GM04503 (cell line): ENCODE measurements at places on chromosomes 3 and 15.

GRCh38 chr3:160831401-160831800 is 75.4 kb downstream of the PPM1L start:
- DNase-seq = no peak

GRCh38 chr3:72318504-72319193 is 529.6 kb downstream of the SHQ1 start:
- no peak for DNase-seq

- DNase-seq = peak; percentile 37
Measured at GRCh38 chr3:27596334-27596841, 112.2 kb upstream of the SLC4A7 start.

GRCh38 chr3:111531446-111531845 is 10.6 kb upstream of the CD96 start:
- peak; percentile 34 for DNase-seq

- DNase-seq = no peak
Measured at GRCh38 chr15:68450192-68450591, 18.2 kb upstream of the ITGA11 start.

GRCh38 chr3:57130571-57131209 is 34.5 kb downstream of the IL17RD start:
- DNase-seq = no peak

DNA sequence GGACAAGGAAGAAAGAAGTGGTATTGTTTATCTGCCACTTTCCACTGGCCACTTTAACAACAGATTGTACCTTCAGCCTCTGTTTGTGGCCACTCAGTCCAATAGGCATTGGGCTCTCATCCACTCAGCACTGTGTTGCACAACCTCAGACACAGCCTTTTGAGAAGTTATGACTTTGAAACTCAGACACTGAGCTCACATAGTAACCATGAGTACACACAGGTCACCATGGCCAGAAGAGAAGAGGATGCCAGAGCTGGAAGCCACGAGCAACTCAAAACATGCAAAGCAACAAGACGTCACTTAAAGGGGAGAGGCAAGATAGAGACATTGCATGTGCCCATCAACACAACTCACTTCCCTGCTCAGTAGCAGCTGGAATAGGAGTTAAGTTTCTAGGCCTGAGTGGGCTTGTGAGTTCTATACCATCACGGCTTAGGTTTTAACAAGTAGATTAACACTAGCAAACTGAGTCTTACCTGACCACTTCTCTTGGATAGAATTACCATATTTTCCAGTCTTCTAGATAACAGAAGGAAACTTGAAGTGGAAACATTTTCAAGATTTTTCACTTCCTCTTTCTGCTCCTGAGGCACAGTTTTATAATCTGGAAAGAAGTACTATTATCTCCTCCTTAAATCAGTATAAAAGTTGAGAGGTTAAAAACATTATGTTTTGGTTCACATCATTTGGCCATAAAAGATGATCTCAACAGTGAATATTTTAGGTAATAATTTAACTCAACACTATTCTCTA is 103.5 kb downstream of the IMPG2 start:
- DNase-seq = peak; percentile 90

GRCh38 chr15:44532689-44533088 is 4.3 kb upstream of the EIF3J start:
- no peak for DNase-seq

DNA sequence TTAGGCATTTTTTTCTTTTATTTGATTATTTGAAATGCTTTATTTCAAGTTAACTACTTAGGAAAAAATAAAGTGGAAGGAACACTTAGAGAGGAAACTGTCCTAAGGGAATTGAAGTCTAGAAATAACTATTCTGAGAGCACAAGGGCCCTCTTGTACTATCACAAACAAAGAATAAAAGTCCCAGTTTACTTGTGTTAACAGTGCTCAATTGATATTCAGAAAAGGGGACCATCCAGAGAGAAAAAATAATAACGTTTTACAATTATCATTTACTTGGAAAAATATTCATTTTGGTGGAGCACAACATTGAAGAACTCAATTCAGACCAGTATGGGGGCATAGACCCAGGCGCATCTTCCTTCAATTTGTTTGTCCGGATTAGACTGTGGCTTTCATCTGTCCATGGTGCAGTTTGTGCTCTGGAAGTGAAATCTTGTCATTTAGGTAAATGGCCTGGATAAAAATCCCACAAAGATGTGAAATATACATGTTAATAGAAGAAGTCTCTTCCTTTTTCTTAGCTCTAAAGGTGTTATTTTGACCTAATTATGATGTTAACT is 54.5 kb upstream of the SAMMSON start:
- no peak for DNase-seq

GRCh38 chr3:193716150-193716549 is 123.1 kb downstream of the OPA1 start:
- no peak for DNase-seq

DNA sequence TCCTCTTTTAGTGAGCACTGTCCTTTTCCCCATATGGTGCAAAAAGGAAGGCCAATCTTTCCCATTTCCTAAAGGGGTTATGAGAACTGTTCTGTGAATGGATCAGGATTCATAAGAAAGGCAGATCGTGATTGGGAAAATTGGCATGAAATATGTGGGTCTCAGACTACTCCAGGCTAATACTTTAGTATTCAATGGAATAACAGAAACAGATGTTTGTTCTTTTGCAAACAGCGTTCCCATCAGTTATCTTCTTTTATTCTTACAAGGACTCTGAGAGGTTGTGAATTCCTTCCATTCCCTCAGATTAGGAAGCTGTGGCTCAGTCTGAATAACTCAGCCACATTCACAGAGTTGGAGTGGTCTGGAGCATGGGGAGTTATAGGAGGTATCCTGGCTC is 51.3 kb upstream of the MTMR10 start:
- DNase-seq = no peak

- DNase-seq = peak; percentile 47
Measured at GRCh38 chr3:194682694-194683310, 2.9 kb upstream of the FAM43A start.

GRCh38 chr3:72418244-72418643 is 430.0 kb downstream of the SHQ1 start:
- no peak for DNase-seq

DNA sequence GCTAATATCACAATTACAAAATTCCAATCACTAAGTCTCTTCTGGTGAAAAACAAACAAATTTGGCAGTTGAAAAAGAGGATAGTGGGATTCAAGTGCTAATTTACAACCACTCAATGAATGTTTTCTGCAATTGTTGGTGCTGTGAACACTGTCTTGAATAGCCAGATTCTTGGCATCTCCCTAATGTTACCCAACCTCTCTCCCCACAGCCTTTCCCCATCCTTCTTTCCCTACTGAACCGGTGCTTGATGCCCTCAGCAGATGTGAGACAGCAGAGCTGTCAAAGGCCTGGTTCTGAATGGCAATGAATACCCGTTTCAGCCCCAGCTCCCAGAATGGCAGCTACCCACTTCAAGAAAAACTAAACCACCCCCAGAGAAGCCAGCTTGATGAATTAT is 22.5 kb upstream of the BHLHE40 start:
- DNase-seq = no peak

DNA sequence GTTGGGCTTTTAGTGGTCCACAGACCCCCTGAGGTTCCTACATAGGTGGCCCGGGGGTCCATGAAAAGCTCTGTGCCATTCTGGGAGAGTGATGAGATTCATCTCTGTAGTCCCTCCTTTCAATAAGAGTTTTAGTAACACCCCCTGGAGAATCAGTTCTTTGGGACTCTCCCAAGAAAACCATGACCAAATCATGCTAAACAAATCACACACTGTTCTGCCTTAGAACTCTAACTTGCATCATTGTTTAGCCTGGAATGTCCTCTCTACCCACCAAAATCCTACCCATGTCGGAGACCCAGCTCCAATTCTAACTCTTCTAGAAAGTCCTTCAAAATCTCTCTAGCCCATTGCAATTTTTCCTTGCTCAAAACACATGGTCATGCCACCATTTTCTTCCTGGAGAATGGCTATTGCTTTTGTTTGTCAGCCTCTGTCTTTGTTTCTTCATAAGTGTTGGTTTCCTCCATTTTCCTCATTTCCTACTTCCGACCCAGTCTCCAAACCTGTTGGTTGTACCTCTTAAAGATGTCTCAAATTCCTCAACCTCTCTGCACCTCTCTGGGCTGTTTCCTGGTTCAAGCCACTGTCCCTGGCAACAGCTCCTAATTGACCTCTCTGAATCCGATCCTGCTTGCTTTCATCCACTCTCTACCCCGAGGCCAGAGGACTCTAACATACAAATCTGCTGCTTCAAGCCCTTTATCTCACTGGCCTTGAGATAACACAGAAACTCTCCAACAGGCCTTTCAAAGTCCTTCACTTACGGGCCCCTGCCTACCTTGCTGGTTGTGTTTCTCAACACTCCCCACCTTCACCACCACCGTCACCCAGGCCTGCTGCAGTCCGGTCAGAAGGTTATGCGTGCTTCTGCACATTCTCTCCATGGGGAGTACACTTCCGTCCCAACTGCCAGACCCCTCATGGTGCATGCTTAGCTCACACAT is 23.7 kb downstream of the CYP19A1 start:
- DNase-seq = no peak

DNA sequence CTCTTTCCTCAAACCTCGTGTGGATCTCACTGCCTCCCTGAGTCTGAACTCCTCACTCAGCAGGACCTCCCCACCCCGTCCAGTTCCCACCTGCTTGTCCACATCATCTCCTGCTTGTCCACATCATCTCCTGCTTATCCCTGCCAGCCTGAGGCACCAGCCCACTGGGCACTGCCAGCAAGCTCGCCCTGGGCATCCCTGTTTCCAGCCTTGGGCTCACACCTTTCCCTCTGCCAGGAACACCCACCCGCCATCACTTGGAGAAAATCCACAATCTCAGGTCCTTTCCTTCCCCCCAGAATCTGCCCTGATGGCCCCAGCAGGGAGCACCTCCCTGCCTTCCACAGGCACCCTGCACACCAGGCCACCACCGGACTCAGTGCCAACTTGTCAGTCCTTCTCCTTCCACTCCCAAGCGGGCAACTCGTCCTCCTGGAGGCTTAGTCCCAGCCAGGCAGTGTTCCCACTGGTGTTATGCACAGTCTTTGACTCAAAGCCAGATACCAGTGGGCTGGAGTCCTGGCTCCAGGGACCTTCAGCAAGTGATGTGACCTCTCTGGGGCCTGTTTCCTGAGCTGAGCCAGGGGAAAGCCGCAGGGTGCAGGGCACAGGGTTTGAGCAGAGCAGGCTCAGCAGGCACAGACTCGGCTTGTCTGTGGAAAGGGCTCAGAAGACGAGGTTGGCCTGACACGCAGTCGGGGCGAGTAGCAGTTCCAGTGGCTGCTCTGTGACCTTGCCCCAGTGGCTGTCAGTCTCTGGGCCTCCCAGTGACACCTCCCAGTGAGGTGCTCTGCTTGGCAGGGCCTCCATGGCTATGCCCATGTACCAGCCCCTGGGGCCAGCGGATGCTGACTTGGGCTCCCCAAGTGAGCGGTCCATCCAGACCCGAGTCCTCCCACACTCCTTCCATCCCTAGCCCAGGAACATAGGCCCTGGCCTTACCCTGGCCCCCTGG is 9.5 kb upstream of the MESP2 start:
- DNase-seq = no peak

- no peak for DNase-seq
Measured at GRCh38 chr3:9071936-9072666, 108.8 kb upstream of the RAD18 start.

- DNase-seq = no peak
Measured at GRCh38 chr3:12148183-12148940, 10.3 kb downstream of the TIMP4 start.

DNA sequence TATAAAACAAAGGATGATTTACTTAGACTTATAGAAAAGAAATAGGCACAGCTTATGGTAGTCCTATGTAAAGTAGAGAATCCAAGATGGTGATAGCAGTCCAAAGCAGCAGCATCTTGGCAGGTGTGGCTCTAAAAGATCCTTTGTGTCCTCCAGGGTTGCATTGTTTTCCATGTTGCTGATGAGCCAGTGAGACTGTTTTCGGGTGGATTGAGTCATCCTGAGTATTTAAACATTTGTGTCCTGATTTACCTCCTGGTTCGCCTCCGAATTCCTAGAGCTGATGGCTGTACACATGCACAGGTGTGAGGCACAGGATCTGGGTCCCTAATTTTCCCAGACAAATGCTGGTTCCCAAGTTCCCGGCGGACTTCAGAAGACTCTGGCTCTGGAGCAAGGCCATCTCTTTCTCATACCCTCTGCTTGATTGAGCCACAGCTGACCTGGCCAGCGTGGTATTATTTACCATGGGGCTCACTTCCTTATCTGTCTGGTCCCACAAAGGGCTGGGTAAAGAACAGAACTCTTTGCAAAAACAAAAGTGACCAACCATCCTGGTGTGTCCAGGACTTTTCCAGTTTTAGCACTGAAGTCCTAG is 51.0 kb downstream of the ARNT2 start:
- no peak for DNase-seq

- DNase-seq = no peak
Measured at GRCh38 chr3:189295089-189295488, 123.3 kb downstream of the TPRG1 start.

DNA sequence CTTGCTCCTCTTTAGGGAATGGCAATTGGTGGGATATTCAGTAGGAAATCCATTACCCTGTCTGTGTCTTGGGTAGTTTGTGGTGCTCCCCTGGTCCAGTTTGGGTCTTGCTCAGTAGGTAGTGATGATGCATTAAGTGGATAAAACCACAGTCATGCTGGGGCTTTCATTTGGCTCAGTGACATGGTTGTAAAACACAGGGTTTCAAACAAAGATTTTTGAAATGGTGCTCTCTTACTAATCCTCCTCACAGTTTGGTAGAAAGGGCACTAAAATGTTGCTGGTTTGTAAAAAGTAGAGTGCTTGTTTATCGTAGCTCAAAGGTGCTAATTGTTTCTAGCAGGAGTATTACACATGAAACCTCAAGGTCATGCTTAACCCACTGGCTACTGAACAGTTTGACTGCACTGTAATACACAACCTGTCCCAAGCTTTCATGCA is 22.9 kb downstream of the BBX start:
- DNase-seq = no peak

GRCh38 chr3:49339581-49339940 is 292 bp downstream of the USP4 start:
- DNase-seq = no peak

- DNase-seq = no peak
Measured at GRCh38 chr3:126158016-126158911, 22.1 kb downstream of the ALDH1L1 start.

DNA sequence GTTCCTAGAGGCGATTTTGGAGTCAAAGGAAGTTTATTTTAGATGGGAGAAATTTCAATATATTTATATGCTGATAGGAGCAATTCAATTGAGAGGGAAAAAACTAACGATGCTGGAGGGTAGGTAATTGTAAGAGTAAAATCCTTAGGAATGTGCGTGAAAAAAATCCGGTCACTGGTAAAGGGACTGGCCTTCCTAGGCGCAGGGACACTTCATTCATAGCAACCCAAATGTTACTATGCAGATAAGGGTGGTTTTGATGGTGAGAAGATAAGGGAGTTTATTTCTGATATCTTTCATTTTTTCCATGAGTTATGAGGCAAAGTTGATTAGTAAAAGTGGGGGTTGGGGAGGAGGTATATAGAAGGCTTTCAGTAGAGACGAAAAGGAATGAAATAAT is 1.1 kb upstream of the PIAS1 start:
- DNase-seq = no peak

GRCh38 chr3:58215317-58216025 is 4.7 kb upstream of the DNASE1L3 start:
- DNase-seq = no peak

GRCh38 chr3:2554656-2555055 is 456.0 kb downstream of the CNTN4 start:
- no peak for DNase-seq
